ENCODE measurements at places on chromosomes 6 and 20.

- DNase-seq, result no peak
Observed at GRCh38 chr20:18456600-18456999, 10.2 kb downstream of the DZANK1 start.

- DNase-seq, result no peak
Observed at GRCh38 chr6:157271911-157272310, 51.4 kb downstream of the TMEM242 start.

DNA sequence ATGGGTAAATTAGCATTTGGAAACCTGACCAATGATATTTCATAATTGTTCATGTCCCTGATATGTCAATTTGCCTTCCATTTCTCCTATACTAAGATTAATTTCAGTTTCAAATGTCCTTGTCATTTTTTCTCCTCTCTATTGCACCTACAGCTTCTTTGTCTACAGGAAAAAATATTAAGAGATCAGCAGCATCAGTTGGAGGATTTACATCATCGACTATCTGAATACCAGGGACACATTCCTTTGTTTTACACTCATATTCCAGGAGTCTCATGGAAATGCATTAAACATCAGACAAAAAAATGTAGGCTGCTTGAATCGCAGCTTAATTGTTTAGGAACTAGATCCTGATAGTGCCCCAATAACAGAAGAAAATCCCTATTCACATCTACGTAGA is 188.2 kb downstream of the PRKN start:
- DNase-seq, result no peak

GRCh38 chr6:12138936-12139335 is 126.8 kb downstream of the HIVEP1 start:
- no peak for DNase-seq

DNA sequence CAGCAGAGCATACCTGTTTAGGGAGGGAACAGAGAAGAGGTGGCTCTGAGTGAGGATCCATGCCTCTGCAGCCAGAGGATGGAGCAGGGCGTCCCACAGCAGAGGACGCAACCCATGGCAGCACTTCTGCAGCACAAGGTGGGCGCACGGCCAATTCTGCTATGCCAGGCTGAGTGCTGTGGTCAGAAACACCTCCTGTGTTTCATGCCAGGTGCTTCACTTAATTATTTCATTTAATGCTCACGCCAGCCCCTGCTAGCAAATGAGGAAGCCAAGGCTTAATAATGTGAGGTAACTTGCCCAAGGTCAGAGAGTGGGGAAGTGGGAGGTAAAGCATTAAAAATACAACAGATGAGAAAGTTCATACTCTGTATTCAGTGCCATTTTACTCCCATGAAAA is 68.5 kb upstream of the PTGIS start:
- DNase-seq, result no peak

DNA sequence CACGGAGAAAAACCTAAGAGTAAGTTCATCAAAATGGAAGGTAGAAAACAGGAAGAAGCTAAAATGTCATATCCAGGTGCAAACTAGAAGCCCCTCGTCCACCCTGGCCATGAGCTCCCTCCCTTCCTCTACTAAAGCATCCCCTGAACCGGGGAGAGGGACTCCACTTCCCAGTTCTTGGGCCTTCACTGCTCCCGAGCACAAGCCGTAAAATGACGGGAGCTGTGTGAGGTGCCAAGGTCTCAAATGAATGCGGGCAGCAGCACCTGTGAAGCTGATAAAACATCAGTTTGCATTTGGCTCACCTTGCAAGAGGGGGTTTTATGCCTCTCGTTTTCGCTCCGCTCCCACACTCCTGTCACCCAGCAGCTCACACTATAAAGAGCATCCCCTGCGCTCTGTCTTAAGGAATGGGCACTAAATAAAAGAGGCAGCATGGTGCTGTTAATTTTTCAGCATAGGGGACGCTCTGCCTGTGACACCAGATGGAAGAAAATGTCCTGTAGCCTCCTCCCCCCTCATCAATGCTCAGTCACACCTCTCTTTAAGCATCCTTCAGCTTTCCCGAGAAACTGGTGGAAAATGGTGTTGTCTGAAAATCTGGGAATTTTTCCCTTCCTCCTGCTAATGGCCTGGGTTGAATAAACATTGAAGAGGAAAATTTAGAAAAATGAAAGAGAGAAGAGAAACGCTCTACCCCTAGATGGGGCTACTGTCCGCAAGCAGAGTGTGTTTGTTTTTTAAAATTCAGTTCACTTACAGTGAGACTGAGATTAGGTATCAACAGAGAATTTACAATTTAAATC is 563.0 kb upstream of the AGPAT4 start:
- peak; percentile 41 for DNase-seq

- DNase-seq, result peak; percentile 41
Observed at GRCh38 chr6:133184798-133185372, 56.3 kb upstream of the EYA4 start.

- DNase-seq, result no peak
Observed at GRCh38 chr20:37162646-37163045, 16.5 kb upstream of the RPN2 start.

DNA sequence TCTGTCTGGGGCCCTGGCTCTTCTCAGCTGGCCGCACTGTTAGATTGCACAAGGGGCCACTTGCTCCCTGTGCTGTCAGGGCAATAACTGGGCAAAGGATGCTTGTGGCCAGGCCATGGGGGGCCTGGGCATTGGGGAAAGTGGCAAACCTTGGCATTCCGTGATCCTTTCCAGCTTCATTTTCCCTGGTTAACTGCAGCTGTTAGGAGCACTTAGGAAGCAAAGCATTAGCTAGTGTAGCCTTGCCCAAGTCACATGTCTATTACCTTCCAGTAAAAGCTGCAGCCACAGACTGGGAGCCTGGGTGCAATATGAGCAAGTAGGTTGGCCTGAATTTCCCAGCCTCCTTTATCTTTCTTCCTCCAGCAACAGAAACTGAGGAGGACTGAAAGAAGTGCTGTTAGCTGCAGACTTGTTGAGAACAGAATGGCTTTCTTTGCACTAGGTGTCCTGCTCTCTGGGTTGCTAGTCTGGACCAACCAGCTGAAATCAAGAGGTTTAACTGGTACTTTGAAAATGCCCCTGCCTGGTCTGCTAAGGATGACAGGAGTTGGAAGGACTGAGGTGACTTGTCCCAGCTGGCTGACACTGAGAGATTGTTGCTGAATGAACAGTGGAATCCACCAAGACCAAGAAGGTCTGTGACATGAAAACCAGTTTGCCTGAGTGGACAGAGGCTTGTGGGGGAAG is 312.3 kb upstream of the SUPT3H start:
- no peak for DNase-seq

- no peak for DNase-seq
Observed at GRCh38 chr6:10862361-10862760, 19.5 kb downstream of the GCM2 start.

- DNase-seq, result no peak
Observed at GRCh38 chr6:66970373-66970772, 1263.3 kb upstream of the EYS start.

DNA sequence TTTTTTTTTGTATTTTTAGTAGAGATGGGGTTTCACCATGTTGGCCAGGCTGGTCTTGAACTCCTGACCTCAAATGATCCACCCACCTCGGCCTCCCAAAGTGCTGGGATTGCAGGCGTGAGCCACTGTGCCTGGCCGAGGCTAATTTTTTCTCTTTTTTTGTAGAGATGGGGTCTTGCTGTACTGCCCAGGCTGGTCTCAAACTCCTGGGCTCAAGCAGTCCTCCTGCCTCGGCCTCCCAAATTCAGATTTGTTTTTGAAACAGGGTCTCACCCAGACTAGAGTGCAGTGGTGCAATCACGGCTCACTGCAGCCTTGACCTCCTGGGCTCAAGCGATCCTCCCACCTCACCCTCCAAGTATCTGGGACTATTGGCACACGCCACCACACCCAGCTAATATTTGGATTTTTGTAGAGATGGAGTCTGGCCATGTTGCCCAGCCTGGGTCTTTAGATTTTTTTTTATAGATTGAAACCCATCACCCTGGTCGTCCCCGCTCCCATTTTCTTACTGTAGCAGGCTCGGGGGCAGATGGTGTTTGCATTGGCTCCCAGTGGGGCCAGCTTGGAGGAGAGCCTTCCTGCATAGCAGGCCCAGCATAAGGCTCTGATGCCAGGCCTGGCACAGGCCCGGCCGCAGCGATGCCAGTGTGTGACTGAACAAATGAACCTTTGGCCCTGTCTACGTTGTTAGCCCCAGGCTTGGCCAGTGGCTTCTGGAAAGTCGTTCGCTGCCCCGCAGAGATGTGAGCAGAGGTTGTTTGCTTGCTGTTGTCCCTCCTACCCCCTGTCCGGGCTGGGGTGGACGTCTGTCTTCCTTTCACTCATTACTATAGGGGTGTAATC is 4.3 kb upstream of the MTG2 start:
- DNase-seq, result no peak

GRCh38 chr6:109927052-109927451 is 51.1 kb upstream of the GPR6 start:
- no peak for DNase-seq

GRCh38 chr6:138419766-138420165 is 15.7 kb downstream of the HEBP2 start:
- no peak for DNase-seq

GRCh38 chr6:96923871-96924493 is 546 bp upstream of the KLHL32 start:
- DNase-seq, result peak; percentile 15

- DNase-seq, result no peak
Observed at GRCh38 chr6:13803581-13803980, 10.8 kb downstream of the MCUR1 start.

DNA sequence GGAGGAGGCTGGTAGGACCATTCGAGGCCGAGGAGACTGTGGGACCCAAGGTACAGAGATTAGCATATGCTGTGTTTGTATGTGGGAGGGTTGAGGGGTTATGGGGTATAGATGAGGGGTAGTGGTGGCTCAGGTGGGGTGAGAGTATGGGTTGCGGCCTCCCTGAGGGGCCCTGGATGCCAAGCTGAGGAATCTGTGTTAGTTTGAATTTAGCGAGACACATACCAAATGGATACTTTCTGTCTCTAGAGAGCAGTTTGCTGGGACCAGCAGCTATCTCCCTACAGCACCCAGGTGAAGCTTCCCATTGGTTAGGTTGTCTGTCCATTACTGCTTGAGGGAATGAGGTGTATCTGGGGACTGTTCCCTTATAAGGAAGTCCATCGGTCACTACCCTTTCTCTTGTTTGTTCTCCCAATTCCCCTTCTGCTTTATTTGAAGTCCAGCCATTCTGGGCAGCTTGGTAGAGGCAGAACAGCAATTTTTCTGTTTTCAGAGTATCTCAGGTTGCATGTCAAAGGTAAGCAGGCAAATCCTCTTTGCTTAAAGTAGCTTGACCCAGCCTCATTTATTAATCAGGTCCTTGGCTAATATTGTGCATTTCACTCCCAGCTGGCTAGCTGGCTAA is 15.2 kb downstream of the CHMP4B start:
- DNase-seq, result no peak

GRCh38 chr6:35082733-35083403 is 58.3 kb downstream of the TCP11 start:
- no peak for DNase-seq

- no peak for DNase-seq
Observed at GRCh38 chr6:15823838-15824414, 161.1 kb upstream of the DTNBP1 start.

DNA sequence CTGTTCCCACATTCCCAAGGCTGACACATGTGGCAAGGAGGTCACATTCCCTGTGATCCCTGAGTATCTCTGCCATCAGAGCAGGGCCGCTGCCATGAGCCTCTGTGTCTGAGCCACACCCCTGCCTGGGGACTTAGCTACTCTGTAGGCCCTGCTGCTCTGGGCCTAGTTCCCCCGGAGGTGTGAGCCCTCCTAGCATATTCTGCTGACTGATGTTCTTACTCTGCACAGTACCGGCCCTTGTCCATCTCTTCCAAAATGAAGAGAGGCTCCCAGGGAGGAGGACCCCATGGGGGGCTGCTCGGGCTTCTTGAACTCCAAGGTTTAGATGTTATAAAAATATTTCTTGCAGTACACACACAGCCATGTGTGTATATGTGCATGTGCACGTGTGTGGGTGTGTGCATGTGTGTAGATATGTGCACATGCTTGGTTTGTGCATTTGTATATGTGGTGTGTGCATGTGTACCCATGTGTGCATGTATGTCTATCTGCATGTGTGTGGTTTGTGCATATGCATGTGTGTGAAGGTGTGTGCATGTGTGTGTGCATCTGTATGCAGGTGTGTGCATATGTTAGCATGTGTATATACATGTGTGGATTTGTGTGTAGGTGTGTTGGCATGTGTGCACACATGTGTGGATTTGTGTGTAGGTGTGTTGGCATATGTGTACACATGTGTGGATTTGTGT is 101.2 kb downstream of the ERMARD start:
- no peak for DNase-seq

DNA sequence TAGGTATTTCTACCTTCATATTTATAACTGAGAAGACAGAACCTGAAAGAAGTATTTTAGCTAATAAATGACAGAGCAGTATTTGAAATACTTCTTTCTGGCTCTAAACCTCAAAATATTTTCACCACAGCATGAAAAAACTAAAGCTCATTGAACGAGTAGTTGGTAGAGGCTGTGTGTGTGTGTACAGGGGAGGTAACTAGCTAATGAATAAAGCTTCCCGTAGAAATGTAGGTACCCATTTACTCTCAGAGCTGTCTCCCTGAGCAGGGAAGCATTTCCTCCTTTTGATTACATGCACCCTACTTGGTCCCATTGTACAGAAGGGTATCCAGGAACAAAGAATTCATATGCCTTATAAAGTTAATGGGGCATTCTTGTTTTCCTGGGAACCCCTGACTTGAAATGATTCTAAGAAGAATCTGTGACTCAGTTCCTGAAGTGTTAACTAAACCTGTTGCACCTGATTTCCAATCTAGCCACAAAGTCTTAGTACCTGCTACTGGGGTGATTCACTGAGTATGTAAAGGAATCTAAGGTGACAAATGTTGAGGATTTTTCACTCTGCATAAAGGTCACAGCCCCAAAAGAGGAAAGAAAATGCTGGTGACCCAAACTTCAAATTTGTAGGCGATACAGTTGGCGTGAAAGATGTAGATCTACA is 12.5 kb downstream of the CRYBG1 start:
- DNase-seq, result no peak

DNA sequence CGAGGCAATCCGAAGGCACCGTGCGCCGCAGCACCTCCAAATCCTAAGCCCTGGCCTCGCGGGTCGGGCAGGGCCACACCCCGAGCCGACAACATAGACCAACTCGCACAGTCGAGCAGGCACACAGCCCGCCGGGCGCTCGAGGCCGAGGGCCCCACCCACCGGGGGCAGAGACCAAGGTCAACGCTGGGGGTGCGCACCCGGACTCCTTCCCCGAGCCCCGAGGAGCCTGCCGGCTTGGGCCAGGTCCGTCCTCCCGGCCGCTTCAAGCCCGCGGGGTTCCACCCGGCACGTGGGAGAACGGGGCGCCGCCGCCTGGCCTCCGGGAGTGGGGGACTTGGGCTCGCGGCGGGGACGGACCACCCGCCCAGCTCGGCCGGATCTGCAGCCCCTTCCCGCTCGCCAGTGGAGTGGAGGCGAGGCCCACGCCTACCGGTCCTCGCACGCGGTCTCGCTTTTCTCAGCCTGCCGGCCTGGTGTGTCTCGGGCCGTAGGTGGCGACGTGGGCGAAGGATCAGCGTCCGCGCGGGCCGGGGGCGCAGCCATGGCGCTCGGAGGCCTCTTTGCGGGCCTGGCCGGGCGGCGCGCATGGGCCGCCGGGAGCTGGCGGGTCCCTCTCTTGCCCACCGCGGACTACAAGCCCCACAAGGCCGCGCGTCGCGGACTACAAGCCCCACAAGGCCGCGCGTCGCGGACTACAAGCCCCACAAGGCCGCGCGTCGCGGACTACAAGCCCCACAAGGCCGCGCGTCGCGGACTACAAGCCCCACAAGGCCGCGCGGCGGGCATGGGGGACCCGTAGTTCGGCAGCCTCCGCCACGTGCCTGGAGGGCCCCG is at the start of gene UCKL1:
UCKL1 (minus strand) TSS at position 590 of the 837 bp plus-strand sequence; CDS start at position 546, 44 bp downstream.
- peak; percentile 91 for DNase-seq
